ENCODE measurements at places on chromosomes 7 and 10.
A peak's percentile ranks its signal among the peaks of the same experiment; 100 is the strongest.

- DNase-seq: no peak
Measured at GRCh38 chr7:143479055-143479766, 1.5 kb downstream of the TAS2R41 start.

- DNase-seq: peak; percentile 5
Measured at GRCh38 chr10:25226775-25227682, 52.2 kb downstream of the GPR158 start.

DNA sequence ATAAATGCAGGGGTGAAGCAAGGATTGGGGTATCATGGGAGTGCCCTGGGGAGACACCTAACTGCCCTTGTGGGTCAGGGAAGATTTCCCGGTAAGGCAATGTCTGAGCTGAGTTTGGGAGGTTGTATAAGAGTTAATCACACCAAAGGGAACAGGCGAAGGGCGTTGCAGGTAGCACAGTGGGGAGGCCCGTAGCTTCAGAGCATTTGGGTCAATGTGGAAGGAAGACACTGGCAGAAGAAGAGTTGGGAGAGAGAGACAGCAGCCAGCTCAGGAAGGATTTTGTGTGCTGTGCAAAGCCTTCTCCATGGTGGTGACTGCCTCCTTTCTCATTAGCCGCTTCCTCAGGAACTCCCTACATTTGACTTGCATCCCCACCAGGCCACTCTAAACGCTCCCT lies 80.8 kb upstream of the LEP start:
- no peak for DNase-seq

GRCh38 chr7:42170724-42171123 lies 66.3 kb downstream of the GLI3 start:
- DNase-seq: no peak

DNA sequence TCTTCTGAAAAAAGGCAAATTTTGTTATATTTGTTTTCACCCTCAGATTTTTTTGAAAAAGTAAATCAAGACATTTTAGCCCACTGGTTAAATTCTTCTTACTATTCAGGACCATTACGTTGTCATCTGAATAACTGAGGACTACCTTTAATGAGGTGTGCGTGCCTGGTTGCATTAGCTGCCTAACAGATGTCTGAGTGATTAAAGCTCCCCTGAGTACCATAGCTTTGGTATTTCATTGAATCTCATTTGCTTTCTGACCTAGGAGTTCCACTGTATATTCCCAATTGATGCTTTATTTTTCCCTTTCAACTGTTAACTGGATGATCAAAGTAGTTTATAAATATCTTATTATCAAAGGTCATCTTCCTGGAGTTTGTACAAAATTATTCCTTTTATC lies 410.0 kb upstream of the SEMA3D start:
- no peak for DNase-seq

GRCh38 chr7:11252705-11253272 lies 279.1 kb downstream of the PHF14 start:
- DNase-seq: no peak

Data from C1 segment of cervical spinal cord (tissue), 14 donors.